ENCODE measurements at places on chromosomes 4 and X.

- DNase-seq: no peak
Measured at GRCh38 chrX:108582151-108582550, 142.5 kb downstream of the COL4A5 start.

DNA sequence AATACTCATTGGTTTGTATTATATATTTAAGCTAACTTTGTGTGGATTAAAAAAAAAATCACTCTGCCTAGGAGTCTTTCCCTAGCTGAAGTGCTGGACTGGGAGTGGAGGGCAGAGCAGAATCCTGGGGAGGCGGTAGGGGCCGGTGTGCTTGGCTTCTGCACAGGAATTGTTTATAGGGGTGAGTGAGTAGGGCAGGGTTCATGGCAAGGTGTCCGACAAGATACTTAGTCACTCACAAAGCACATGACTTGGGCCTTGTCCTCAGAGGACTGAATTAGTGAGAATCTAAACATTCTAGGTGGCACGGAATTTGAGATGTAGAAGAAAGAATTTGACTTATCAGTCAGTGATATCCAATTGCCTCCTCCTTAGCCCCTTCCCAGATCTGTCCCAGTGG lies 32.2 kb downstream of the FNIP2 start:
- DNase-seq: no peak

DNA sequence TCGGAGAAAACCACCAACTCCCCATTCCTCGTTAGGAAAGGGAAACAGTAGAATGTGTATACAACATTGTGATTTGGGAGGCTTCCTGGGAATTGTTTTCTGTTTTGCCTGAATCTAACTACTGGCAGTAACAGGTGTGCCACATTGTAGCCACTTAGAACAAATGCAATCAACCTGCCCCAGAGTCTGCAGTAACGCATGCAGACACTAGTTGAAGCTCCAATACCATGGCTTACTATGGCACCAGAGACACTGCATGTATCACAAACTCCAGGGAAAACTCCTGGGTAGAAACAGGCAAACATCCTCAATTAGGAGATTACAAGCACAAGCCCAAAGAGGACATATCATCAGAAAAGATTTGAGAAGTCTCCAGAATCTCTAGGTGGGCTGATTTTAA lies 154.2 kb upstream of the NEIL3 start:
- no peak for DNase-seq

DNA sequence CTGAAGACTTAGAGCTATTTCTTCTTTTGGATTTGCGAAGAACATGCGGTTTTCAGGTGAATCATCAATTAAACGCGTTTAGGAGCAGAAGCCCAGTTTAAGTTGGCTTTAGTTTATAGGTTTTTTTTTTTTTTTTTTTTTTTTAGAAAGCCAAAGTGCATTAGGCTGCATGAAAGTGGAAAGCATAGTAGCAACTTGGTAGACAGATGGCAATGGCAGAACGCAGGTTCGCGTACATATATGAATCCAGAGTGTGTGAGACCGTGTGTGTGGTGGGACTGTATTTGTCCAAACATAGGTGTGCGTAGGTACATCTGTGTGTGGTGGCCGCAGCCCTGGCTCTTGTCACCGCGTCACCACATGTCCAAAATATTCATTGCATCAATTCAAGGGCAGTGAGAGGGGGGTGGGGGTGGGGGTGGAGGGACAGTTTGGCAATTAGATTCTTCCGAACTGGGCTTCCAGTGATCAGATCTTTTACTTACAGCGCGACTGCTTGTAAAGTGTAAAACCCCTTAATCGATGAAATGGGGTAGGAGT lies 901 bp downstream of the JADE1 start:
- peak; percentile 15 for DNase-seq

DNA sequence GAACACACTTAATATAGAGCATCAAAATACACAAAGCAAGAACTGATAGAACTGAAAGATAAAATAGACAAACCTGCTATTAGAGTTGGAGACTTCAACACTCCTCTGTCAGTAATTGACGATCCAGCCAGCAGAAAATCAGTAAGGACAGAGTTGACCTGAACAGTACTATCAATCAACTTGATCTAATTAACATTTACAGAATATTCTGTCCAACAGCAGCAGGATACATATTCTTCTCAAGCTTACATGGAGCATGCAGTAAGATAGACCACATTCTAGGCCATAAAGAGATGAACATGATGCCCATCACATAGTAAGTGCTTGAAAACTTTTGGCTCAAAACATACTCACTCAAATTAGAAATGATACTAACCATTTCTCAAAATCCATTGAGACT lies 196.7 kb upstream of the KLF3 start:
- DNase-seq: no peak

GRCh38 chrX:107102980-107103379 lies 15.6 kb downstream of the RBM41 start:
- no peak for DNase-seq

GRCh38 chr4:148141501-148141900 lies 300.7 kb downstream of the NR3C2 start:
- DNase-seq: no peak

DNA sequence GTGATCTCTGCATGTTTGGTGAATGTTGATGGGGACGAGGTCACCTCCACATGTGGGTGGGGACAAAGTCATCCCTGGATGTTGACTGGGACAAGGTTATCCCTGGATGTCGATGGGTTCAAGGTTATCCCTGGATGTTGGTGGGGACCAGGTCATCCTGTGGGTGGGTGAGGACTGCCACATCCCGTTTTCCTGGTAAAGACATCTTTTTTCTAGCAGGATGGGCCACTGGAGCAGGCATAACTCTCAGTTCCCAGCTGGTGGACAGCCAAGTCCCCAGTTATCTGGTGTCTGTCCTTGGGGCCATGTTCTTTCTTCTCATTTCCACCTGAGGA lies 28.3 kb upstream of the PLCXD1 start:
- DNase-seq: no peak

GRCh38 chr4:150135134-150135772 lies 57.0 kb downstream of the DCLK2 start:
- no peak for DNase-seq

DNA sequence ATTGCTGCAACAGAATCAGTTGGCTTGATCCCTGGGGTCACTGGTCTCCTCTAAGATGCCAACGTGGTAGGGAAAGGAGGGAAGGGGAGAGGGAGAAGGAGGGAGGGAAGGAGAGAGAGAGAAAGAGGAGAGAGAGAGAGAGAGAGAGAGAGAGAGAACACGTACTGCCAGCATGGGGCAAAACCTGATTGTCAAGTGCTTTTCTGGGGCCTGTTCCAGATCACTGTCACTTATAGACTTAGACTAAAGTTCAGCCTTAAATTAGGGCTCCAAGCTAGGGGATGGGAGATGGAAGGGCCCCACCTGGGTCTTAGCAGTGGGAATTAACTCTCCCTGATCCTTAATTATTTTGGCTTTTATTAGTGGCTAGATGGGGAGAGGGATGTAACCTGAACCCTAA lies 12.9 kb downstream of the SHROOM4 start:
- no peak for DNase-seq

- no peak for DNase-seq
Measured at GRCh38 chrX:109600237-109600651, 24.7 kb downstream of the KCNE5 start.

DNA sequence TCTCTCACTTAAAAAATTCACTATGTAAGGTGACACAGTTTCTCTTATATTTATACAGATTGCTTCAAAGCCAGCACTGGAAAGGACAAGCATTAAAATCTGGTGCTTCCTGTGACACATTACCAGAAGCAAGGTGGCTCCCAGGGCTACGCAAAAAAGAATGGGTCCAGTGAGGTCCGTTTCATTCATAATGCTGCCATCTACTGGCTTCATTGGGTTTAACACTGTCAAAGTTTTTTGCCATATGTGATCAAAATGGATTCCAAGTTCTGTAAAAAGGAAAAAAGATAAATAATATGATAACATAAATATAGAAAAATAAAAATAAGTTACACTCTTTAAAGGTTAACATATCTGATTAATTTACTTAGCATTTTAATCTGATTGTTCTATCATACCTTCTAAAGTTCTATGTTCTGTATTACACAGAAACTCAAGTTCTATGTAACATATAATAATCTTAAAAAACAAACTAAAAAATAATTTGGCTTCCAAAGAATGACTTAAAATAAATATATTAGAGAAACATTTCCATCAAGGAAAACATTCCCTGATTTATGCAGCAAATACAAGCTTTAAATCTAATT lies 22.1 kb downstream of the YIPF7 start:
- DNase-seq: peak; percentile 44

DNA sequence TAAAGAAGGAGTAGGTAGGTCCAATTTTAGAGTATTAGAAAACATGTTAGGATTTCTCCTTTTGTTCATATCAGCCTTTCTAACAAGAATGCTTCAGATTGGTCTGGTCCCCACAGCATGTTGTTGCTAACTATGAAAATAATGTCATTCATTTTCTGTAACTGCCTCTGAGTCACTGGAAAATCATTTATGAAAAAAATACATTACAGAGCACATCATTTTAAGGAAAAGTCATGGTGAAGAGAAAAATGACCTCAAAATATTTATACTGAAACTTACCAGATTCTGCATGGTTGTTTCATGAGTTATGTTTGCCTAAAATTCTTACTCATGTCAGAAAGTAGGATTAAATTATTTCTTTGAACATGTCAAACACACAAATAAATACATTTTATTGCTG lies 35.2 kb downstream of the DTHD1 start:
- DNase-seq: peak; percentile 22

DNA sequence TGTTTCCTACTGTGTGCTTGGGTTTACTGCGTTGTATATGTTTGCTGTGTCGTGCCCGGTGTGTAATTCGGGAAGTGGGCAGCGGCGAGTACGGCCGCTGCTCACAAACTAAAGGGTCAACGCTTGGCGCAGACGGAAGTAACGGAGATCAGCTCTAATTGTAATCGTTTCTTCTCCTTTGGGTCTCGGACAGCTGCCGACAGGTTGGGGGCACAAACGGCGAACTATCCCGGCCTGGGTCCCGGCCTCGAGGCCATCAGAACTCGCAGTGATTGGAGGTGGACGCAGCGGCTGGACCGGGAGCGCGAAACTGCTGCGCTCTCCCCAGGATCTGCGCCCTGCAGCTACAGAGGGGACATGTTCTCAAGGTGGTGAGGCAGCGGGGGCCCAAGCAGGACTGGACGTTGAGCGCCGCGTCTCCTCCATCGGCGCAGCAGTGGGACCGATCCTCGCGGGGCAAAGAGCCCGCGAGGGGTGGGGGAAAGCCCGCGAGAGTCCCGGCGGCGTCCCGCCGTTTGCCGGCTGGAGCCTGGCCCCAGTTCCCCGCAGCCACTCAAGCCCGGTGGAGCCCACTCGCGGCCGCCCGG lies 516 bp upstream of the ZIC3 start:
- no peak for DNase-seq

GRCh38 chrX:97616883-97617530 lies 733.3 kb downstream of the RPA4 start:
- DNase-seq: no peak

- no peak for DNase-seq
Measured at GRCh38 chr4:53563824-53564223, 27.5 kb downstream of the LNX1 start.

DNA sequence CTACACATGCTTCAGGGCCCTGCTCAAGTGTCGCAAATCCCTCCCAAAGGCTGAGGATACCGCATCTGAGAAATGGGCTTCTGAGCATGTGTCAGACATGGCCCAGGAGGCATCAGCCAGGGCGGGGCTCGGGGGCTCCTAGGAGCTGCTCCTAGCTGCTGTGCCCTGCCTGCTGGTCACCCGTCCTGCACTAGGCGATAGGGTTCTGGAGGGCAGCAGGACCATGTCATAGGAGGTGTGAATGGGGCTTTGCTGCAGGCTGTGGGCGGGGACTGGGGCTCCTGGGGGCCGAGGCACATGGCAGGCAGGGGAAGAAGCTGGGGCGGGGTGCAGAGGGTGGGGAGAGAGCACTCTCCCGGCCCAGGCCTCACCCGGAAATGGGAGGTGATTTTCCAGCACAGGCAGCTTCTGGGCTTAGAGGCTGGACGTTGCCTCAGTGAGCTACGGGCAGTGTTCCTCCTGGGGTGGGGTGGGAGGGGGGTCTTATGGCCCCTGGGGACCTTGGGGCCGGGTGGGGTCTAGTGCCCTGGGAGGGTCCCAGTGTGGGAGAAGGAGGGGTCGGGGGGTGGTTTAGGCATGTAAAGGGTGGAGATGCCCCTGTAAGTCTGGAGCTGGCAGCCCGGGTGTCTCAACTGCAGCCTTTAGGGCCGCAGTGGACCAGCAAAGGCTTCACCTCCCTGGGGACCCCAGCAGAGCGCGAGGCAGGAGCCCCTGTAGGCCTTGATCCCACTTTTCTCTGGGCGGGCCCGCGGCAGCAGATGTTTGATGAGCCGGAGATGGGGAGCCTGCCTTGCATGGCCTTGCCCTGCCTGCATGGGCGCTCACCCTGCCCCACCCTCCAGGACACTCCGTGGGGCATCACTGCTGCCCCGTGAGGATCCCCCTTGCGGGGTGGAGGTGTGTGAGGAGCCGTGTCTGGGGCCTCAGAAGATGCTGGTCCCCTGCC lies 98.6 kb upstream of the LRPAP1 start:
- DNase-seq: no peak

- DNase-seq: peak; percentile 1
Measured at GRCh38 chrX:68732906-68733493, 85.5 kb downstream of the STARD8 start.

DNA sequence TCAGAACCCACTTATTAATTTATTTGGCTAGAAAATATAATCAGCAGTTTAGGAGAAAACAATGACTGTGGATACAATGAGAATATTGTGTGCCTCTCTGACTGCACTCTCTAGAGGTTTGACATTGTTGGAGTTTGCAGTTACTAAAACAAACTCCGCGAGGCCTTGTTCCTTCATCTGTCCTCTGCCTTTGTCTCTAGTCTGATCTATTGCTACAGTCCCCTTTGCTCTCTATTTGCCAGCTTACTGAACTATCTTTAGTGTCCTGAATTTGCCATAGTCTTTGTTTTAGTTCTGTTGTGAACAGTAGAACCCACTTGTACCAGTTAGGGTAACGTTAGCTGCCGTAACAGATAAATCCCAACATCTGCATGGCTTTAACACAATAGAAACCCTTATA lies 81.4 kb upstream of the RPS6KA3 start:
- DNase-seq: no peak

GRCh38 chrX:129449148-129449547 lies 74.1 kb downstream of the SMARCA1 start:
- no peak for DNase-seq

- DNase-seq: no peak
Measured at GRCh38 chr4:636628-637159, 11.3 kb downstream of the PDE6B start.

DNA sequence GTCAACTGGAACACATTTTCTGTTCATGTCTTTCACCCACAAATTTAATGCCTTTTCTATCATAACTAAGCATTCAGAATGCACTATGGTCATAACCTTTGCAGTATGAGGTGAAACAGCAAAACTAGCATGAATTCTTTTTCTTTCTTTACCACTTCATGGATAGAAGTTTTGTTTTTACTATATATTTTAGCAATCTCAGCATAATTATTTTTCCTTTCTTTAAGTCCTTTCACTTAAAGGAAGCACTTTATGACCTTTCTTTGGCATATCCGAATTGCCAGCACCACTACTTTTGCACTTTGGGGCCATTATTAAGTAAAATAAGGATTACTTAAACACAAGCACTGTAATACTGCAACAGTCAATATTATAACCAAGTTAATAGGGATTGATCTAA lies 115.1 kb upstream of the DKK2 start:
- no peak for DNase-seq
